ENCODE measurements at places on chromosomes 4 and X.

- no peak for DNase-seq
Measured at GRCh38 chr4:8585186-8585585, 5.0 kb downstream of the GPR78 start.

- no peak for DNase-seq
Measured at GRCh38 chr4:158715802-158716201, 7.4 kb downstream of the PPID start.

DNA sequence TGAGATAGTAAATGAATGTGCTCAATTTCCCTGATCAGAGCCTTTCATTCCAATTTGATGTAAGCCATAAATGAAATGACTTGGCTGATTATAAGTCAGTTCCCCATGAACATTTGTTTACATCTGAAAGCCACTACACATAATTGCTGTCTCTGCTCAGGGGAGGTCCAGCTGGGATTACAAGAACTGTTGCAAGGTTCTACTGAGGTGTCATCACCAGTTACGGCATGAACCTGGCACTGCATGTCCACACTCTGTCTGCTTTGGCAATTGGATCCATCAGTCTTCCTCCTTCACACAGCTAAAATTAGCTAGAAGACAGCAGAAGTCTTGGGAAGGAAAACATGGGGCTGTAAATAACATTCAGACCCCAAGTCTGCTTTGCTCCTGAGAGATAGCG, 12.8 kb upstream of the MBNL3 start:
- no peak for DNase-seq

DNA sequence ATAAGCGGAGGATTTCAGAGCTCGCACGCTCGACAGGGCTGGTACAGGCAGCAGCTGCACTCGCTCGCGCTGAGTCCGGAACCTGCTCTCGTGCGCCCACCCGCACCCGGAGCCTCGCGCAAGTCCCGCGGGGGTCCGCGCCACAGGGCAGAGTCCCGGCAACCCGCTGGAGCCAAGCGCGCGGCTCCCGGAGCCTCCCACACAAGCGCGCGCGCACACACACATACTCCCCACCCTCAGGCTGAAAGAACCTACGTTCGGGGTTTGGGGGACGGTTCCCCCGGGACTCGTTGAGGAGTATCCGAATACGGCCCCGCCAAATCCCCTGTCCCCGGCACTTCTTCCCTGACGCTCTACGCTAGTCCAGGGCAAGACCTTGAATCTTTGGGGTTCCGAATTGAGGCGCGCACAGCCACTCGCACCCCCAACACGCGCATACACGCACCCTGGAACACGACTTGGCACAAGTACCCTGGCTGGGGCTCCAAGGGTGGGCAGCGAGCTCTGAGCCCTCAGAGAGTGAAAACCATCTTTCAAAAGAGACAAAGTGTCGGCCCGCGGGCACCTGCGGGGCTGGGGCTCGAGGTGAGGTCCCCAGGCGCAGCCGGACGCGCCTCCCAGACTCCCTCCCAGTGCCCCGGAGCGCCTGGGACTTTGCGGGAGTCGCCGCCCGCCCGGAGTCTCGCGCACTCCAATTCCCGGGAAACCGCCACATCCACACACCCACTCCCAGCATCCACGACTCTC, 952 bp downstream of the ANOS1 start:
- DNase-seq = no peak

DNA sequence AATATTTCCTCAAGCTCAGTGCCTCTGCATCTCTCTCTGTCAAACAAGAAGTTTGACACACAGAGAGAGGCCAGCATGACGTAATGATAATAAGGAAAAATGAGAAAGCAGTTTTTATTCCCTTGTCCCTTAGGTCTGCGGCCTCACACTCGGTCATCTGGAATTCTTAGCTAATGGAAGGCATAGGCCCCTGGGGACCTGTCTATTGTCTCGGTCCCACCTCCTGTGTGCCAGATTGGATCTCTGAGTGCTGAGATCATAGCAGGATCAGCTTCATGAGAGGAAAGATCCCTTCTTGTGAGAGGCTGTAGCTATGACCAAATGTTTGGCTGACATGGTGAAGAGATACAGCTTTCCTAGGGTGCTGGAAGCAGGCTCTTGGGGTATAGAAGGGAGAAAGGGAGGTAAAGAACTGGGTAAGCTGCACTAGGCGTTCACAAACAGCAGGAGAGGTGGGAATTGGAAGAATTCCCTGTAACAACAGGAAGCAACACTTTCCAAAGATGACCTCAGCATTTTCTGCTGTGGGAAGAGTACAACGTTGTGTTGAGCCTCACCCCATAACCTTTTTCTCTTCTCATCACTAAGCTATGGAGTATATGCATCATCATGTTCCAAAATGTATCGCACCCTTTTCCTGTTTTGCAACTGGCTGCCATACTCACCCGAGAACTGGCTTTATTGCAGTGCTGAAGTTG, 20.2 kb downstream of the TMEM31 start:
- peak; percentile 68 for DNase-seq

DNA sequence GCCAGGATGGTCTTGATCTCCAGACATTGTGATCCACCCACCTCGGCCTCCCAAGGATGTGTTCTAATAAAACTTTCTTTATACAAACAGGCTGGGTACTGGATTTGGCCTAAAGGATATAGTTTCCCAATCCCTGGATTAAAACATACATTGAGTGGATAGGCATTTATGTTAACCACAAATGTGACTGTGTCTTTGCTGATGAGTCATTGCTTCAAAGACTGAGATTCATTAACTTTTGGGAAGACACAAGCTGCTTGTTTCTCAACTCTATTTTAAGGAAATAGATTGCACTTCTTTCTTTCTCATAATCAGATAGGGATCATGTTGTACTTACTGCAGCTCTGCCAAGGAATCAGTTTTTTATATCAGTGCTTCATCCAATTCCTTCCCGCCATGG, 131.3 kb upstream of the AGA start:
- peak; percentile 89 for DNase-seq

DNA sequence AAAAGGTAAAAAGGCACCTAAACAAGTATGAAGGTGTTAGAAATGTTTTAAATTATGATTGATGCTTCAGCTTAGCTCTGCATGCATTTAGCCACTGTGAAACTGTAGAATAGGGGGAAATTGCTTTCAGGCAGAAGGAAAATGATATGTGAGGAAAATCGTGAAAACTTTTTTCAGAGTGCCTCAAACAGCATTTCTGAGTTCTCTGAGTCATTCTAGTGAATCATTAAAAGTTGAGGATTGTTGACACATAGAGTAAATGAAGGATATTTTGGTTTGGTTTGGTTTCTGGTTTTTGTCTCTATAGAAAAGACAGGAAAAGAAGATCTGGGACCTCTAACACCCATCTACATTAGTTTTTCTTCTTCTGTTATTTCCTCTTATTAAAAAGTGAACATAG, 332.5 kb upstream of the TRAM1L1 start:
- DNase-seq = peak; percentile 40

GRCh38 chr4:3730422-3731190, 35.6 kb upstream of the ADRA2C start:
- DNase-seq = no peak

GRCh38 chr4:82774711-82775171, 23.9 kb downstream of the SCD5 start:
- no peak for DNase-seq

DNA sequence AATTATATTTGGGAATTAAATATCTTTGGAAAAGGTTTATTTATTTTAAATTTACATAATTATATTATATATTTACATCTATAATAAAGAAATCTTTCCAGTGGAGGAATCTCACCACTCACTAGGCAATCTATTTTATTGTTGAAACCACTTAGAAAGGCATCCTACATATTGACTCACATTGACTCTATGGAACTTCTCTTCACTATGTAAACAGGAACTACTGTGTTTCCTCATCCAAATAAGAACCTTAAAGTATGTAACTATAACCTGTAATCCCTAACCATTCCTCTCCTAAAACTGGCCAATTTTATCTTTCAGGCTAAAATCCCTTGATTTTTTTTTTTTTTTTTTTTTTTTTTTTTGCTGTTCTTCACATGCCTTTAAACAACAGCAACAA, 268.7 kb downstream of the MAPK10 start:
- no peak for DNase-seq

DNA sequence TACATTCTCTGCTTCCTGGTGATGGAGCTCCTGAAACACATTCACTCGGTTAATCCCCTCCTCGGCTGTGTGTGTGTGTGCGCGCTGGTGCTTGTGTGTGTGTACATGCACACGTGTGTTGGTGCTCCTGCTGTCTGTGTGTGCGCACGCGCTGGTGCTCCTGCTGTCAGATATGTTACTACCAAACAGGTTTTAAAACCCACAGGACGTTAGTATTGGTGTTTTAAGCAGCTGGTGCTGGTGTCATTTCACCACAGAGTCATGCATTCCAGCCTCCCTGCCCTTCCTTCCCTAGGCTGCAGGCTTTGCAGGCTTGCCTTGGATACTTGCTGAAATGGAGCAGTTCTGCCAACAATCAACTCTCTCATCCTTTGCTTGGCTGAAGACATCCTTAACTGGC, 48.1 kb upstream of the CPLX1 start:
- no peak for DNase-seq

DNA sequence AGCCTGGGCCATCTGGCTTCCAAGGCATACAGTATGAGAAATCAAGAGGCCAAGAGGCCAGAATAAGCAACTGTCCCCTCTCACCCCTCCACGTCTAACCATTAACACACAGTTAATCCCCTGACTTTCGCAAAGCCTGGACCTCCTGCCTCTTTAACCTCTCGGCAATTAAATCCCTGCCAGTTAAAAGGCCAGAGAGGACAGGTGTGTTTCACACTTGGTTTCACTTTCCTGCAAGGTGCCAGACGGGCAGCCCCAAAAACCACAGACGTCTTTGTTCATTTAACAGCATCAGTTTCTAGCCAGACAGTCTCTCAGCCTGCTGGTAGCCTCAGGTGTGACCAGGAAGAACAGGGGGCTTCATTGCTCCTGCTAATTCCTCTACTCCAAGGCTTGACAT, 91.1 kb upstream of the KIT start:
- no peak for DNase-seq

DNA sequence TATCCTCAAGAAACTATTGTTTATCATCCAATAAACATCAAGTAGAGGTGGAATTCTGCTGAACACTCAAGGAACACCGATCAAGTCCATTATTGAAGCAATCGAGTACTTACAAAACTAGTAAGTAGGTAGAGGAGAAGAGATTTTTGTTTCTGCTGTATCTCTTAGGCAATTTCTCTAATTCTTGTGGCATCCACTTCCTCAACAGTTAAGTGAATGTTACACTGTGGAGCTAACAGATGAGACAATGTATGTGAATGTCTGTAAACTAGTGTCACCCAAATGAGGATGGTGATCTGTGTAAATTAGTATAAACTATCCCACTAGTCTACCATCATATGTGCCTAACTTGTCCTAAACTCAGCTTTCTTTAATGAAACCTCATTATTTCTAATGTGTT, 261.6 kb downstream of the ARHGAP24 start:
- no peak for DNase-seq

DNA sequence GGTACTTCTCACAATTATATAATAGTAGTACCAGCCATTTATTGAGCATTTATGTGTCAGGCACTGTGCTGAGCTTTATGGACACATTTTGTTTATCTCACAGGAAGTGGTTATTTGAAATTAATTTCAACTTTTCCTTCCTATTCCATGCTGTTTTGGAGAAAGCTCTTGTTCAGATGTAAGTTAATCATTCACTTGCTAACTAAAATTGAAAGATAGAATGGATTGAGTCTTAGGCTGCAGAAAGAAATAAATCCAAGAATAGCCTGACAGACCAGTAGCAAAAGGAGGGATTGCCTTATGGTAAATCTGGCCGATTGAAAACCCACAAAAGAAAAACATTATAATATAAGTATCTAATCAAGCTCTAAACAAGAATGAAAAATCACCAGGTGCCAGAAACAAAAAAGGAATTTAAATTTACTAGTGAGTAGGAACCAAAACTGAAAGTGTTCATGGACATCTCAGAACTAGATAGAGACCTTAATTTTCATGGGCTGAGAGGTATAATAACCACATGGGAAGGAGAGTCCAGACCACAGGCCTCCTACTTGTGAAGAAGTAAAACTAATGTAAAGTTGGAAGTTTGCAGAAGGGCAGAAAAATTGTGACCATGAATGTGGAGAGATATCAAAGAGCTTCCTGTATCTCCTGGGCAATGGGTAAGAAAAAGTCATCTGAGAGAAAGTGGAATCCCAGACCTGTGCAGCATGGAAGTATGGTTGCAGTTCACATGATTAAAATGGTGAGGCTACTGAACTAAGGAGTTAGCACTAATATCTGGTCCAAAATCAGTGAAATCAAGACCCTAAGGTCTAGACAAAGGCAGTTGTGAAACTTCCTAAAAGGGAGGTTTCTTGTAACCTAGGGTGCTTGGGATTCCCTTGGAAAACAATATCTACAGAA, 38.0 kb downstream of the RADX start:
- DNase-seq = no peak

GRCh38 chr4:47617607-47618006, 132.5 kb downstream of the ATP10D start:
- no peak for DNase-seq

DNA sequence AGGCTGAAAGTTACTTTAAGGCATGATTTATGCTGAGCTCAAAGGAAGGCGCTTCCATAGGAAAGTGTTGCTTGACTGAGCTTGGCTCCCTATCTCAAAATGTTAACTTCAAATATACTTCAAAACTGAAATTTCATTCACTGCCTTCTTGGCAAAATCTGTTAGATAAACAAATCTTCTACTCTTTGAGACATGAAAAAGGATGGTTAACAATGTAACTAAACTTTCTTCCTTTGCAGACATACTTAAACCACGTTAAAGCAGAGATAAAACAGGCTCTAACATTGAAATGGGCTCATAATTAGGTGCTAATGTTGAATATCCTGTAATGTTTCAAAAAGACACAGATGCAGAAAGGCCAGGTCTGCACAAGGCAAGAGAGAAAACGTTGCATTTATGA, 110.4 kb downstream of the AMELX start:
- DNase-seq = no peak

GRCh38 chrX:119672426-119672825, 20.5 kb downstream of the SEPTIN6 start:
- DNase-seq = no peak

GRCh38 chr4:136009258-136009832, 1522.9 kb downstream of the PCDH18 start:
- no peak for DNase-seq

- DNase-seq = no peak
Measured at GRCh38 chrX:64182208-64182607, 23.3 kb downstream of the AMER1 start.

DNA sequence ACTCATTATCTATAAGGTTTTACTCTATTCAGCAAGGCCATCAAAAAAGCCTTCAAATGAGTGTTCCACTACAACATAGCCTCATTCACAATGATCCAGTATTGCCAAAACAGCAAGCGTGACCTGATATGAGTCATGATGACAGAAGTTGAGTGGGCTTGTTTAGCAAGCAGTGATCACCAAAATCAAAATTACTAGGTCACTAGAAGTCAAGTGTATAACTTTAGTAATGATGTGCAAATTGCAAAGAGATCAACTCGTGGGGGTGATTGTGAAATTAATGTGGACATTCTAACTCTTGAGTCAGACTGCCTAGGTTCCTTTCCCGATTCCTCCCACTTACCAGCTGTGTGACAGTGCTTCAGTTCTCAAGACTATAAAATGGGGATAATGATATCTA, 124.5 kb downstream of the CHM start:
- peak; percentile 56 for DNase-seq

GRCh38 chrX:143304518-143304917, 212.8 kb downstream of the SPANXN3 start:
- DNase-seq = no peak
